Hepatocyte (in vitro differentiated cells): ENCODE measurements at places on chromosomes 4 and X. TPM values are rescaled to one million over a fixed set of nuclear protein-coding genes. Genes with fewer than 3 reads are reported as not detected.

DNA sequence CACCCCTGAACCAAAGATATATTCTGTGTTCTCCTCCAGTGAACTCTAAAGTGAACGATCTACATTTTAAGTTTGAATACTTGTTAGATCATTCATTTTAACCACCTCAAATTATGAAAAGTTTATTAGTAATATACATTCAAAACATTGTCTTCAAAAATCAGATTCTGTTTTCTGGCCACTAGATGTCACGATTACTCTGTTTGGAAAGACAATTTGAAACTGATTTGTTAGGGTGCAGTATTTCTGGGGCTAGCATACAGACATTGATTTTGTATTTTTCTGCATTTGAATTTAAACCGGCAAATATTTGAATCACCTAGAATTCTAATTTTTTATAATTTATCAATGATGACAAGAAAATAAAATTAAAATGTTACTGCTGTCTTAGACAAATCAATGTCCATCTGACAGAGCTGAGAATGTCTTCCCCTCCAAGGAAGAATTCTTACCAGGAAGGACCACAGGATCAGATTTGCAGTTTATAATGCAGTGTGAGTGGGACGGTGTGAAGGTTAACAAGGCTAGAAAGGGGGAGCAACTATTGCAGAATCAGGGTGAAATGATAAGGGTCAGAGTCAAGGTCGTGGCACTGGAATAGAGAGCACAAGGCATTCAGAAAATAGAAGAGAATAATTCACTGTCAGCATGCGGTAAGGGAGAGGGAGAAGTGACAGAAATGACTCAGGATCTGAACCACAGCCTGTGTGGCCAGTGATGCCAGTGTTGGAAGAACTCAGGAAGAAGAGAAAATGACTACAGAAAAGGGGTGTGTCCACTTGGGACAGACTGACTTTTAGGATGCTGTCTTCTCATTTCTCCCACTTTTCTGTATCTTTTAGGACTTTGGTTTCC lies 91.6 kb downstream of the ANXA10 start:
- peak; percentile 23 for DNase-seq

- DNase-seq, result no peak
Observed at GRCh38 chr4:148239494-148239985, 202.7 kb downstream of the NR3C2 start.

The NDST3 gene
- polyA plus RNA-seq, result 0.83 and 1.6 TPM in 2 replicates

The SLC49A3 gene
- polyA plus RNA-seq, result 12.8 and 19.8 TPM in 2 replicates

The PNMA6F gene
- polyA plus RNA-seq, result not detected in 2 replicates

DNA sequence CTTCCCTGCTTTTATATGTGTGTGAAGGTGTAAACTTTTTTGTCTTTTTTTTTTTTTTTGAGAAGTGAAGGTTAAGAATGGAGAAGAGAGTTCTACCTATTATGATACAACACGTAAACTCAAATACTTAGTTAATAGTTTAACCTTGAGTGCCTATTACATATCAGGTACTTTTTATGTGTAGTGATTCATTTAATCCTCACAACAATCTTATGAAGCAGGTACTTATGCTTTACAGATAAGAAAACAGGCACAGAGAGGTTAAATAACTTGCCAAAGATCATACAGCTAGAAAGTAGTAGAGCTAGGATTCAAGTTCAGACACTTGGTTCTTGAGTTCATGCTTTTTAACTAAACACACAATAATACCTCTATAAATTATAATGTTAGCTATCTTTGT lies 107.4 kb downstream of the THOC2 start:
- no peak for DNase-seq

DNA sequence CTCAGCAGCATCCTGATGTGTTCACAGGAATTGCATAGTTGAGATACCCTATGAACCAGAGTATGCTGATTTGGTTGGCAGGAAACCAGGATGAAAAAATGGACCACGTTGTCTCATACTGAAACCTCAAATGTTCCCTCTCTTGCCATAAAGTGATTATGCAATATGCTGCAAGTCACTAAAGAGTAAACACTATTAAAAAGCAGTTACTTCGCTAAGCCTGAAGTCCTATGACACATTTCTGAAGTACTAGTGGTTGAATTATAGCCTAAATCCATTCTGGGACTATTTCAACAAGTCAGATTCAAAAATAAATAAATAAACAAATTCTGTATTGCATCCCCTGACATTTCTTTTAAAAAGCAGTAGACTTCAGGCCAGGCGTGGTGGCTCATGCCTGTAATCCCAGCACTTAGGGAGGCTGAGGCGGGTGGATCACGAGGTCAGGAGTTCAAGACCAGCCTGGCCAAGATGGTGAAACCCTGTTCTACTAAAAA lies 106.0 kb upstream of the NAP1L5 start:
- DNase-seq, result peak; percentile 50

The PAGE1 gene
- polyA plus RNA-seq, result not detected in 2 replicates

DNA sequence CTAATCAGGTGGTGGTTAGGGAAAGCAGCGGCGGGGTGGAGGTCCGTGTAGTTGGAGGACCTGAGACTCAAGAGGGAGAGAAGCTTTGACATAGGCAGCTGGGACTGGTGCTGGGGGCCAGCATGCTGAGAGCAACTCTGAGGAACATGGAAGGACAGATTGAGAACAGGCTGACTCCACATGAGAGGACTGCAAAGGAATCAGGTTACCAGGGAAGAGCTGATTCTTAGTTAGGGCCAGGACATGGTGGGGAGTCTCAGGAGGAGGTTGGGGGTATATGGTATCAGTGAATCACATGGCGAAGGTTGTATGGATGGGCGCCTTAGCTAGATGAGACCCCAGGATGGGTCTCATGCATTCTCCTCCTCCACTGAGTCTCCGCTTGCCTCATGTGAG lies 264.0 kb upstream of the BOD1L1 start:
- DNase-seq, result no peak

GRCh38 chr4:185797018-185797417 lies 15.0 kb downstream of the SORBS2 start:
- no peak for DNase-seq

- no peak for DNase-seq
Observed at GRCh38 chr4:41057467-41057866, 156.9 kb downstream of the APBB2 start.

DNA sequence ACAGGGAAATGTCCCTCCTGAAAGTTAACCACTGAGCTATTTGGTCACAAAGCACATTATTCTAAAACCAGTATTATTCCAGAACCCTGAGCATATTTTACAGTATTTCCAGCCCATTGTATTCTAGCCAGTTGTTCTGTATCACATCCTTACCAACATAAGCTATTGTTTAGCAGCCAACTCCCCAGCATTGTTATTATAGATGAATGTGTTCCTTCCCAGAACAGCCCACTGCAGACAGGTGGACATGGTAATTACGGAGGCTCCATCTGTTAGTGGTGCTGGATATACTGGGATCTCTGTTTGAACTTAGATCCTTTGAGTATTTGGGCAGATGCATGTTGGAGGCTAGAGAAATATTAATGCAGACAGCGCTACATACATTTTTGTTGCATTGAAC lies 126.1 kb downstream of the MGST2 start:
- no peak for DNase-seq

- no peak for DNase-seq
Observed at GRCh38 chr4:2881431-2881830, 37.8 kb downstream of the ADD1 start.

DNA sequence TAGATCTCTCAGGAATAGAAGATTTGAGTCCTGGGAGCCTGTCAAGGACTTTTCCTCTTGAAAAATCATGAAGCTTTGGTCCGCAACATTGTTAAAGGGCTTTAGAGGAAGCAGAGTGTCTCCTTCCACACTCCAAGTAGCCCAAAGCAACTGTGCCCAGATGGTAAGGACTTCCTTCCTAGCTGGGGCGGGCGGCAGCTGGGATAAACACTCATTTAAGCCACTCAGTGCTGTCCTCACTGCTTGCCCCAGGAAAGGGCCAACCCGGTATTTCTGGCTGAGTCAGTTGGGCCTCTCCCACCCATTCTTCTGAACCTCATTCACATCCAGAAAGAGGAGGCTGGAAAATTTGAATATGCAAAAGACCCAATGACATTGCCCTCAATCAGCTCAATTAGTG lies 144.3 kb downstream of the CHIC2 start:
- no peak for DNase-seq

The CT45A5 gene
- not detected in 2 replicates for polyA plus RNA-seq

The VSIG4 gene
- 3.2 and 5.6 TPM in 2 replicates for polyA plus RNA-seq

DNA sequence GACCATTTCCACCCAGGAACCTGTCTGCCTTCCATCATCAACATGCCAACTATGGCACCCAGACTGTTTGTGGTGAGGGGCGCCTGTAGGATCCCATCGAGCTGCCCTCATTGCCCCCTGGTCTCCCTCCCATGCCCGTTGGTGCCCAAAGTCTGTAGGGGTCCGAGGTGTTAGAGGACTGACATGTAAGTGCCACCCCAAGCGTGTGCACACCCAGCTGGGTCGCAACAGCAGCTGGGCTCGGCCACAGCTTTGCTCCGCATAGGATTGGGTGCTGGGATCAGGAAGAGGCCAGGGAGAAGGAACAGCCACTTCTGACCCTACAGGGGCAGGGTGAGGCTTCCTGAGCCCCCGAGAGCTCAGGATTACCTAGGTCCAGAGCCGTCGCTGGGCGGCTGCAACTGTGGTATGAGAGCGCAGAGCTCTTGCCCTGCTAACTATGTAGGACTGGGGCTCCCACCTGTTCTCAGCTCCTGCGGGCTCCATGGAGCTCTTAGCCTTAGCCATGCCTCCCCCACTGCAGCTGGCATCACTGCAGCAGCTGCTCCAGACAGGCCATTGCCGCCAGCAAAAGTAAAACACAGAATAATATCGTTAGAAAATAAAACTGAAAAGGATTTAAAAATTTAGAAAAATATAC lies 1160.3 kb downstream of the FSTL5 start:
- DNase-seq, result no peak

- no peak for DNase-seq
Observed at GRCh38 chrX:28910487-28910886, 323.2 kb downstream of the IL1RAPL1 start.

- DNase-seq, result no peak
Observed at GRCh38 chrX:46737462-46737861, 21.5 kb downstream of the SLC9A7 start.

The IL13RA1 gene
- 20.3 and 27.2 TPM in 2 replicates for polyA plus RNA-seq

DNA sequence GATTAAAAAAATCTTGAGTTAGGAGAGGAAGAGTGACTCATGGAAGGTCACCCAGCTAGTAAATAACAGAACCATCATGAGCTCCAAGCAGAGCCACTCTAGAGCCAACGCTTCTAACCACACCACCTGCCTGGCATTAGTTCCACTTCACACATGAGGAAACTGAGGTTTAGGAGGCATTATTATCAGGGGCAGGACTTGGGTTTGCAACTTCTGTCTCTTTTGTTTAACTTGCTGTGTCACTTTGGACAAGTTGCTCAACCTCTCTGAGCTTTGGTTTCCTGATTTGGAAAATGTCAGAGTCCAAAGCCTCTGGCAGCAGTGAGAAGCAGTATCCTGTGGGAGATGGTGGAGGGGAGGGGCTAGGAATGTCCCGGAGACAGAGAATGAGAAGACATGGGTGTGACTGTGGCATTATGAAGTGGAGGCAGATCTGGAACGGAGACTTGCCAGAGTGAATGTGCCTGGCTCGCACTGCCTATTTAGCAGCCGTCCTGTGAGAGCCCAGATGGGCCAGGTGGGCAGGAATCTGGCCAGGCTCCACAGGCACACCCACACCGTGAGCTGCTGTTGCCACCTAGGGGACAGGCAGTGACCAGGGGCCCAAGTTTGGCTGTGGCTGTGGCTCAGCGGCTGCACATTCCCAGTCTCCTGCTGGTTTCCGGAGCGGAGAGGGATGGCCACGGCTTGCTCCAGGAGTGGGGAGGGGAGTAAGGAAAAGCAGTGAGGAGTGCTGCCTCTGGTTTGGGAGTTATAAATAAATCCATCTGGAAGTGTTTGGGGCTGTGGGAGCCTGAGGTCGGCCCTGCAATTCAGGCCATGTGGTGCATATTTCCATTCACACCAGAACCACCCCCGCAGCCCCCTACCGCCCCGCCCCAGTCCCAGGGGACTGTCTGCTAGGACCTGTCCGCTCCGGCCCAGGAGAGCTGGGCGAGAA lies 93.4 kb downstream of the NHSL2 start:
- DNase-seq, result peak; percentile 46

DNA sequence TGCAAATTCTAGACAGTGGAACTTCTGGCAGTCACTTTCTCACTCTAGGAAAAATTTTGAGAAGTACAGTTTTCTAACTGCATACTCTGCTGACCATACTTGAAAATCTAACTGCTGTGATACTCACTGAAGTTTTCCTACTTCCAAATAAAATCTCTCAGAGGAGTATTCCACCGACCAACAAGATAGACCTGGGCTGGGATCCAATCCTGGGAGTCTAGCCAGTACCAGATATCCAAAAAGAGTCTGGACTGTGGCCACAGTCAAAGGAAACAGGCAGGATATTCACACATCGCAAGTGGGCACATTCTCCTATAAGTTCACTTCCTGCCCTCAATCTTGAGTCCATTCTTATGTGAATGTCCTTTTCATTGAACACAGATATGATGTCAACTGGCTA lies 1138.7 kb upstream of the PCDH7 start:
- peak; percentile 10 for DNase-seq

The ADGRG2 gene
- 2.1 and 2.9 TPM in 2 replicates for polyA plus RNA-seq

The RHOXF2B gene
- not detected in 2 replicates for polyA plus RNA-seq

DNA sequence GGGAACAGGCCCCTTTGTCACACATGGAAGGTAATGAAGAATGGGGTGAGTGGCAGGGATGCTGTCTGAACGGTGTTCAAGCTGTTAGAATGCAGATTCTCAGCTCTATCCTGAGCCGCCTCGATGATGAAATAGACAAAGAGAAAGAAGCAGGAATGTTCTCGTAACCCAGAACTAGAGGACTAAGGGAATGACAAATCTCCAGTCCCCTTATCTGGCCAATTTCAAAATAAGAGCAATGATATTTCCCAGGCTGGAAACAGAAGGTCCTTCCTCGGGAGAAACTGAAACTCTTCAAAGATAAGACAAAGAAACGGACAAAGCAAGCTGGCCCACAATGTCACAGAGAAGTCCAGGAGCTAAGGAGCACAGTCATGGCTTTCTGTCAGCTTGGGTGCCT lies 29.5 kb upstream of the MTNR1A start:
- no peak for DNase-seq

DNA sequence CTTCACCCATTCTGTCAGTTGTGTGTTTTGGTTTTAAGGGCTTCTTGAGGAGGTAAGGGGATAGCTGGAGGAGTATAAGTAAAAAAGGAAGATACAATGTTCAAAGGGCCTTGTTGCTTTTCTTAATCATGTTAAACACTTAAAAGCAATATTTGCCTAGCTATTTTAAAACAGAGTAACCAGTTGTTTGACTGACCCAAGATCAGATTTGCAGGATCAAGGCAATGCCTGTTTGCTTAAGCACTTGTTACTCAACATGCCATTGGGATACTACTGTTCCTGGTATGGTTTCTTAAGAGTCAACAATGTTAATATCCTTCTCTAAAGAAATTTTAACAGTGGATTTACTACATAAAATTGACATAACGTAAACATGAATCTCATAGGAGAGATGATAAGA lies 2.6 kb downstream of the DCLK2 start:
- no peak for DNase-seq

DNA sequence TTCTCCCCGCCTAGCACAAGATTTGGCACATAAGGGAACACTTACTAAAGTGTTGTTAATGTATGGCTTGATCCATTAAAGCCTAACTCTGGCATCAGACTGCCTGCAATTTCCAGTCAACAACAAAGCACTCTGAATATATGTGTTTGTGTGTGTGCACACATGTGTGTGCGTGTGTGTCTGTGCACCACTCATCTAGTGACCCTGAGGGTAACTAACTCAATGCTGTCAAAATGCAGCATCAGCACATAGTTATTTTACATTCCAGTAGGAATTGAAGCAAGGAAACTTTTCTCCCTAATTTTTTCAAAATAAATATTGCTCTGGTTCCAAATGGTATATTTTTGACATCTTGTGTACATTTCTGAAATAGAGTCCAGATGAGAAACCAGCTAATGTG lies 94.4 kb downstream of the SHROOM4 start:
- DNase-seq, result peak; percentile 6

The IDS gene
- 33.7 and 42.7 TPM in 2 replicates for polyA plus RNA-seq

GRCh38 chr4:127445471-127445870 lies 187.3 kb upstream of the INTU start:
- DNase-seq, result peak; percentile 31

The AMBN gene
- not detected in 2 replicates for polyA plus RNA-seq
